ENCODE measurements at places on chromosomes 7 and 10. TPM values are rescaled to one million over a fixed set of nuclear protein-coding genes. Genes with fewer than 3 reads are reported as not detected.

Gene GPR15LG
- not detected for total RNA-seq

Gene PRKAR2B
- total RNA-seq = 7.9 TPM

Gene BLVRA
- total RNA-seq = 59.5 TPM

Gene AKR1B1
- total RNA-seq = 80.1 TPM

Gene PTPRN2
- 0.78 TPM for total RNA-seq

Gene ATP6V0E2
- 24.4 TPM for total RNA-seq

Gene PODXL
- total RNA-seq = 1.1 TPM

Gene ERVW-1
- total RNA-seq = not detected

Gene MLXIPL
- not detected for total RNA-seq
